ENCODE measurements at places on chromosomes 13 and 19.

DNA sequence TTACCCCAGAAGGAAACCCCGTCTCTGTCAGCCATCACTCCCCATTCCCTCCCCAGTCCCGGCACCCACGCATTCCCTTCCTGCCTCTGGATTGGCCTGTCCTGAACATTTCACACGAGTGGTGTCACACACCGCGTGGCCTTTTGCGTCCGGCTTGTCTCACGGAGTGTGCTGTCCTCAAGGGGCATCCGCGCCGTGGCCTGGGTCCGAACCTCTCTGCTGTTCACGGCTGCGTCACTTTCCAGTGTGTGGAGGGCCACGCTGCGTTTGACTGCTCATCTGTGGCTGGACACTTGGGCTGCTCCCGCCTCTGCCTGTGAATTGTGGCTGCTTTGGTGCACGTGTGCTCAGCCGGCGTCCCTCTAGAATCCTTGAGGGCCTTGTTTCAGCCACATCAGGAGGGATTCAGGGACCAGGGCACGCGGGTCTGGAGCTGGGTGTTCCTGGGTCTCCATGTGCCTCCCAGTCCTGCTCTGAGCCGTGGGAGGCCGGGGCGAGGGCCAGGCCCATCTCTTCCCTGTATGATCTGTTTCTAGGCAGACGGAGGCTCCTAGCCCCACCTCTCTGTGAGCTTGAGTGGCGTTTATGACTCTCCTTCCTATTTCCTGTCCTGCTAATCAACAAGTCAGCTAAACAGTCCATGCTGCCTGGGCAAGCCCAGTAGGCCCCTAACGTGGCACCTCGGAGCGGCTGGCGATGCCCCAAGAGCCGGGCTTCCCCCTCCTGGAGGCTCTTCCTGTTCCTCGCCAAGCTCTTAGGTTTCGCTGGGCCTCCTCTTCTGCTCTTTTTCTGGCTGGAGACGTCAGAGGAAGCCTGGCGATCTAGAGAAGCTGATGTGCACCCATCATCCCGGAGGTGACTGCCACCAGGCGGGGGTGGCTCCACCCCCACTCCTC lies 8.1 kb downstream of the STK11 start:
- DNase-seq = no peak

- no peak for DNase-seq
These were observed 14.0 kb downstream of the KLK4 start for GRCh38 chr19:50897191-50897607.

- peak; percentile 48 for DNase-seq
These were observed 3.0 kb downstream of the PTOV1 start for GRCh38 chr19:49853852-49854377.

GRCh38 chr13:99385161-99385560 lies 78.0 kb upstream of the GPR183 start:
- peak; percentile 38 for DNase-seq

DNA sequence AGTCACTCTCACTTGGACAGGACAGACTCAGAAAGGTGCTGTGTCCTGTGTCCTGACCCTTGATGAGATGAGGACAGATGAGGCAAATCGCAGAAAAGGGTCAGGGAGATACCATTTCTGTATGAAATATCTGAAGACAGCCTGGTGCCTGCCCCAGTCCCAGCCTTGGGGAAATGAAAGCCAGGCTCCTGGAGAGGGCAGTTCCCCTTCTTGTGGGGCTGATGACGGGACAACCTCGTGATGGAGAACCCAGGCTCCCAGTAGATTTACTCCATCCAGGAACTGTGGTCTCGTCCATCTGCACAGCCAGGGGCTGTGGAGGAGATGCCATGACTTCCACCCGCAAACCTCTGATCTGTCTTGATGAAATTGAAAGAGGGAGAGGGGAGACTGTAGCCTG lies 13.8 kb downstream of the LILRB1 start:
- DNase-seq = no peak

GRCh38 chr13:38954844-38955243 lies 35.8 kb downstream of the STOML3 start:
- DNase-seq = no peak

GRCh38 chr19:15194938-15195337 lies 5.9 kb downstream of the NOTCH3 start:
- no peak for DNase-seq

GRCh38 chr13:39776439-39776838 lies 121.0 kb downstream of the COG6 start:
- no peak for DNase-seq

DNA sequence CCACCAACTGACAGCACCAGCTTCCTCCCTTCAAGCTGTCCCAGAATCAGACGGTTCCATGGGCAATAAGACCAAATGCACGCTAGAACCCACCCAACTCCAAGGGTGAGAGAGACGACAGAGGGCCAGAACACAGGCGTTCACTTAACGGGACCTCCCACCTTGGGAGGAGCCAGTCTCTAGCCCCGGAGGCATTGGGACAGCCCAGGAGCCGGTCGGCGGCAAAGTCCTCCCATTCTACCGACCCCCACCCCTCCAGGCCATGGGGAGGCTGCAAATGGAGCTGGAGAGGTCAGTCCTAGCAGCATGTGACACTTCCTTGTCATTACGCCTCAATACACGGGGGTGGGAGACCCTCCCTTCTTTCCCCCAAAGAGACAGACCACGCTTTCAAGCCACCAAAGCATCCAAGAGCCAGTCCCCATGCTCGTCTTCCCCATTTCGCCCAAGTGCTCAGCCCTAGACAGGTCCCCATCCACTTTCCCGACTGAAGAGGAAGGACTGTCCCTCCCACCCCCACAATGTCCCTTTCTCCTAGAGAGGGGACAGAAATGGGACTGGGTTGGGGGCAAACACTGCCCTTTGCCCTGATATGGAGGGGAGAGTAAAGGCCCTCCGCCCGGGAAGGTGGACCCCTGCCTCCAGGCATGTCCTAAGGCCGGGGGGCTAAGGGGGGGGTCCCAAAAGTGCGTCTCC lies 964 bp downstream of the KHSRP start:
- DNase-seq = peak; percentile 86

- DNase-seq = peak; percentile 84
These were observed 7.3 kb downstream of the NKPD1 start for GRCh38 chr19:45153339-45154063.

DNA sequence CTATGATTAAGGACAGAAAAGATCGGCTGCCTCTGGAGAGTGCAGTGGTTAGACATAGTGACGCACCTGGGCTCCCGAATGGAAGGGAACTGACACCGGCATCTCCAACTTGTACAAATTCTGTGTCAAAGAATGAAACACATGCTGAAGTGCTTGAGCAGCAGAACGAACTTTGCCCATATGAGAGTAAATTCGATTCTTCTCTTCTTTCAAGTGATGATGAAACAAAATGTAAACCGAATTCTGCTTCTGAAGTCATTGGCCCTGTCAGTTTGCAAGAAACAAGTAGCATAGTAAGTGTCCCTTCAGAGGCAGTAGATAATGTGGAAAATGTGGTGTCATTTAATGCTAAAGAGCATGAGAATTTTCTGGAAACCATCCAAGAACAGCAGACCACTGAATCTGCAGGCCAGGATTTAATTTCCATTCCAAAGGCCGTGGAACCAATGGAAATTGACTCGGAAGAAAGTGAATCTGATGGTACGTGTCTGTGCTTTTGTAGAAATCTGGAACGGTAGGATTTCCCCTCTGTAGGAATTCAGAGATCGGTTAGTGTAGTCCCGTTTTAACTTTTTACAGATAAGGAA lies 16.9 kb downstream of the ERCC5 start:
- DNase-seq = no peak

DNA sequence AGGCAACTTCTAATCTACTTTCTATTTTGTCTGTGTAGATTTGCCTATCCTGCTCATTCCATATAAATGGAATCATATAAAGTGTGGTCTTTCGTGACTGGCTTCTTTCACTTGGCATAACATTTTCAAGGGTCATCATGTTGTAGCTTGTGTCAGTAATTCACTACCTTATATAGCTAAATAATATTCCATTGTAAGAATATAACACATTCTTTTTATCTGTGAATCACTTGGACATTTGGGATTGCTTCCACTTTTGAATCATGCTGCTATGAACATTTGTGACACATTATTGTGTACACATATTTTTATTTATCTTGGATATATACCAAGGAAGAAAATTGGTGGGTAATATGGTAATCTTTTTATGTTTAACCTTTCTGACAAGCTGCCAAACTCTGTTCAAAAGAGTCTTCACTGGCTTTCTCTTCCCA lies 89.0 kb upstream of the CSNK1A1L start:
- DNase-seq = no peak

DNA sequence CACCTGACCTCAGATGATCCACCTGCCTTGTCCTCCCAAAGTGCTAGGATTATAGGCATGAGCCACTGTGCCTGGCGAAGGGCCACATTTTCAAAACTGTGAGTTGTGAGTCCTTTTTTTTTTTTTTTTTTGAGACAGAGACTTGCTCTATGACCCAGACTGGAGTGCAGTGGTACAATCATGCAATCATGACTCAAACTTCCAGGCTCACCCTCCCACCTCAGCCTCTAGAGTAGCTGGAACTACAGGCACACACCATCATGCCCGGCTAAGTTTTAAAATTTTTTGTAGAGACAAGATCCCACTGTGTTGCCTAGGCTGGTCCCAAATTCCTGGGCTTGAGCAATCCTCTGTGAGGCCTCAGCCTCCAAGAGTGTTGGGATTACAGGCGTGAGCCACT lies 3.8 kb upstream of the MYPOP start:
- no peak for DNase-seq

- DNase-seq = peak; percentile 90
These were observed at the start of gene ZNF418 for GRCh38 chr19:57934820-57935665. Gene ZNF418 (minus strand): TSS chr19:57935402. CDS start chr19:57933822, 1,580 bp downstream.

- no peak for DNase-seq
These were observed 25.8 kb upstream of the CACTIN start for GRCh38 chr19:3652422-3652821.

- no peak for DNase-seq
These were observed 406.9 kb downstream of the LIG4 start for GRCh38 chr13:107808389-107808788.

GRCh38 chr13:74920361-74920760 lies 561.6 kb downstream of the TBC1D4 start:
- DNase-seq = no peak

GRCh38 chr19:3599776-3600187 lies 6.9 kb downstream of the TBXA2R start:
- peak; percentile 81 for DNase-seq

DNA sequence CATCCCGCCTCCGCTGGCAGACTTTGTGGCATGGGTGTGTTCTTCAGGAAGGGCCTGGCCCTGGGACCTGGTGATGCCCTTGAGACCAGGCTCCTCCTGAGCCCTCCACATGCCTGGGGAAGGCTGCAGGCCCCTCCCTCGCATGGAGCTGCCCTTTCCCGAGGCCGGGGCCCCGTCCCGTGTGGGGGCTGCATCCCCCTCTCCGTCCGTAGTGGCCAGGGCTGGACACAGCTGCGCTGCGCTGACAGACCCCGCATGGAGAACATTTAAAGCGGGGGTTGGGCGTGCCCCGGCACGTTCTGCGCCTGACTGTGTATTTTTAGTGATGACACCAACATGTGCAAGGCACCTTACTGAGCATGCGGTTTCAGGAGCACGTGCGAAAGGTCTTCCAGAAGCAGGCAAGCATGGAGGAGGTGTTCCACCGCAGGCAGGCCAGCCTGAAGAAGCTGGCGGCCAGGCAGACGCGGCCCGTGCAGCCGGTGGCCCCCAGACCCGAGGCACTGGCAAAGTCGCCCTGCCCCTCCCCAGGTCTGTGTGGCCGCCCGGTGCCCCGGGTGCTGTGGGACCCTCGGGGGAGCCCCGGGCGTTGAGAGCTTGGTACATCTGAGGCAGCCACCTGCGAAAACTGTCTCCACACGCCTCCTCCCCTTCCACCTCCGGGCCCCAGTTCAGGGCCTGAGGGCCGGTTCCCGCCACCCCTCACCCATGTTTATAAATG lies 28.8 kb upstream of the F7 start:
- DNase-seq = no peak

GRCh38 chr13:40629678-40630384 lies 36.6 kb downstream of the FOXO1 start:
- DNase-seq = no peak
